ENCODE measurements at places on chromosomes 5 and 9.

GRCh38 chr5:18686253-18686652 lies 1052.0 kb downstream of the TAF11L14 start:
- DNase-seq: no peak

DNA sequence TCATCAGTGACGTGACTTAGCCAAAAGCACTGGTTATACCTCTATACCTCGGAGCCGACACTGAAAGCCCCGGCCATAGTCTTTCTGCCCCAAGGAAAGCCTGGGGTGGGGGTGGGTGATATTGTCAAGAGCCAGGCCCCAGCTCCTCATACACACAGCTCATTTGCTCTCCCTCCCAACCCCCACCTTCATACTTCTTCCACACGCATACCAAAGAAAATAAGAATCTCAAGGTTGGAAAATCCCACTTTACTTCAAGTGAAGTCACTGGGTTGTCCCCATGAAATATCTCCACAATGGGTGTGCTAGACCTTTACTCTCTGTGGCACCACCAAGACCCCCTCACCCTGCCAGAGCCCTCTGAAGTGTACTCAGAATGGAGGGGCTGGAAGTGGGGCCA lies 27.1 kb upstream of the MGAT1 start:
- DNase-seq: no peak

DNA sequence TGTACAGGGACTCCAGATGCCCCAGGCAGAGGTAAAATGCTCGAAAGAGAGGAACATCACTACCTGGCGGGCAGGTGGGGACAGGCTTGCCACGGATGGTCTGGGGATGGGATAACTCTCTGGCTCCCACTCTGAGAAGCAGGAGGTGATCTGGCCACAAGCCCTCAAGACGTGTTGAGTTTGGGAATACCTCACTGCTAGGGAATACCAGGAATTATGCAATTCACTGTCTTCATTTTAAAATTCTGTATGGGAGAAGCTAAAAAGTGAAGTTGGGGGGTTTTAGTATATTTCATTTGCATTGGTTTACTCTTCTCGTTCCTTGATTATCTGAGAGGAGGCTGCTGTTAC lies 510.4 kb downstream of the CCDC171 start:
- DNase-seq: no peak

- DNase-seq: peak; percentile 70
Observed at GRCh38 chr5:179279347-179280094, 65.7 kb downstream of the ADAMTS2 start.

DNA sequence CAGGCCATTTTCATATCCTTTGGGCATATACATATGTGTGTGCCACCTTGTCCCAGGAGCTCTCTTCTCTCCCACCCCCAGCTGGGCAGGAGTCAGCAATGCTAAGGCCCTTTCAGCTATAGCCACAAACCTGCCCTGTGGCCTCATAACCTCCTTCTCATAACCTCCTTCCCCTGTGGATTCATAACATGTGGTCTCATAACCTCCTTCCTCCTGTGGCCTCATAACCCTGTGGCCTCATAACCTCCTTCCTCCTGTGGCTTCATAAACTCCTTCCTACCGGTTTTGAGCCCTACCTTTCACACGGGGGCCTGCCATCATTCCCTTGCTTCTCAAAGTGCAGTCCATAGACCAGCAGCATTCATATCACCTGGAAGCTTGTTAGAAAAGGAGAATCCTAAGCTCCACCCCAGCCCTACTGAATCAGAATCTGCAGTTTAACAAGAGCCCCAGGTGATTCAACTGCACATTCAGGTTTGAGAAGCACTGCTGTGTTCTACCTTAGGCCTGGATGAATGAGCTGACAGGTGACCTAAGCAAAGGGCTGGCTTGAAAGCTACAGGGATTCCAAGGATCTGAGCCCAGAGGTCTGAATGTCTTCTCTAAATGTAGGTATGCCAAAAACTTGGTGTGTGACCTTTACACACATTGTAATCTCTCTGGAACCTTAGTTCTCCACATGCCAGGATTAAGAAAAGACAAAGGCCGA lies 41.9 kb upstream of the PLPP6 start:
- DNase-seq: no peak

GRCh38 chr5:140360101-140360500 lies at the start of gene SLC4A9:
Gene SLC4A9 (plus strand): TSS chr5:140360194. CDS start chr5:140360237, 43 bp downstream.
- no peak for DNase-seq
